ENCODE measurements at places on chromosomes 3 and 15. TPM values are rescaled to one million over a fixed set of nuclear protein-coding genes. Genes with fewer than 3 reads are reported as not detected.

ST3GAL6 gene
- total RNA-seq = 0.68 TPM

ARGFX gene
- not detected for total RNA-seq

MYLK gene
- 11.6 TPM for total RNA-seq

RAD54L2 gene
- total RNA-seq = 3.9 TPM

CHDH gene
- total RNA-seq = 1.8 TPM

GOLGA8S gene
- total RNA-seq = 0.14 TPM

TMEM212 gene
- not detected for total RNA-seq

CIDEC gene
- total RNA-seq = 76.8 TPM

BTLA gene
- total RNA-seq = not detected

PDZRN3 gene
- total RNA-seq = not detected

IL16 gene
- 0.02 TPM for total RNA-seq

LINGO1 gene
- total RNA-seq = 9.9 TPM

LTK gene
- 0.05 TPM for total RNA-seq

SYNM gene
- total RNA-seq = 28.6 TPM

TMCO5A gene
- not detected for total RNA-seq

SLC9C1 gene
- total RNA-seq = not detected
